Stimulated activated CD8-positive, alpha-beta memory T cell treated with anti-CD3 and anti-CD28 coated beads, Interleukin-4, amount 100 ng/mL, for 4 hours (primary cell): ENCODE measurements at places on chromosomes 16 and 17.

DNA sequence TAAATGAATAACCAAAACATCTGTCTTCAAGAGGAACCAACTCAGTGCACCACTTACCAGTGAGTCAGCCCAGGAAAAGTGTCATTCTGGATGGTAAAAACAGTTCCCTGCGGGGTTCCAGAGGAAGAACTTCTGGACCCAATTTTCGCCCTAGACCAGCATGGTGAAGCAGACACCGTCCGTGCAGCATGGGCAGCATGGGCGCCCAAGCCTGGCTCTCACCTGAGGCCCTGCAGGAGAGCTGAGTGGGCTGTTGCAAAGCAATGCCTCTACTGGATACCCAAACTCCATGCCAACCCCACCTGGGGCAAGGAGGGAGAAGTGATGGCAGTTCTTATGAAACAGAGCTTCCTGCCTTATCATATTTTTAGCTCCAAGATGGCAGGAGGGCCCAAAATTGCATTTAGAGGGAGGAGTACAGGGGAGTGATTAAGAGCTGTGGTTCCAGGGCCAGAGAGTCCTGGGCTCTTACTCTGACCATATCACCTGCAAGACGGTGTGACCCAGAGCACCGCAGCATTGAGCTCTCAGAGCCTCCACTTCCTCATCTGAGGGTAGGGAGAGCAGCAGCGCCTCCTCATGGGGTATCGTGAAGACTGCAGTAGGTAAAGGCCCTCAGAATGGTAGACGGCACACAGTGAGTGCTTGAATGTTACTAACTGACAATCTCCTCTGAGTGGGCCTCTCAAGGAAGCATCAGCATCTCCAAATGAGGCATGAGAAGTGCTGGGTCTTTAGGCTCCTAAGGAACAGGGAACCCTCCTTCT, 16.6 kb upstream of the INPP5K start:
- peak; percentile 4 for DNase-seq

GRCh38 chr16:83447560-83447959, 360.2 kb upstream of the HSBP1 start:
- no peak for DNase-seq

DNA sequence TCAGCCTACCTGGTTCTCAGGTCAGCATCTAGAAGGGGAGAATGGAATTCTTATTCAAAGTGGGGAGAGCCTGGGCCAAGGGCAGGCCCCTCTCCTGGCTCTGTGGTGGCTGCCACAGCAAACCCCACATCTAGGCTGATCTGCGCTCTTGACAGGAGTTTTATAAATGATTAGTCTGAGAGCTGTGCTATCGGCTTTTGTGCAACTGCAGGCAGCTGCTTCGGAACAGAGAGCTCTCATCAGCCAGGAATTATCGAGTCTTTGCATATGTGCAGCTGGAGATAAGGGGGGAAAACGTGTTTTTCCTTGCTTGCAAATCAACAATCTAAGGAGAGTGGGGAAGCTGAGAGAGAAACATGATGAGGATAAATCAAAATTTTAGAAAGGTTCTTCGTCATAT, 91.7 kb downstream of the HS3ST3A1 start:
- no peak for DNase-seq

- no peak for DNase-seq
Observed at GRCh38 chr16:65071433-65072311, 50.2 kb downstream of the CDH11 start.

DNA sequence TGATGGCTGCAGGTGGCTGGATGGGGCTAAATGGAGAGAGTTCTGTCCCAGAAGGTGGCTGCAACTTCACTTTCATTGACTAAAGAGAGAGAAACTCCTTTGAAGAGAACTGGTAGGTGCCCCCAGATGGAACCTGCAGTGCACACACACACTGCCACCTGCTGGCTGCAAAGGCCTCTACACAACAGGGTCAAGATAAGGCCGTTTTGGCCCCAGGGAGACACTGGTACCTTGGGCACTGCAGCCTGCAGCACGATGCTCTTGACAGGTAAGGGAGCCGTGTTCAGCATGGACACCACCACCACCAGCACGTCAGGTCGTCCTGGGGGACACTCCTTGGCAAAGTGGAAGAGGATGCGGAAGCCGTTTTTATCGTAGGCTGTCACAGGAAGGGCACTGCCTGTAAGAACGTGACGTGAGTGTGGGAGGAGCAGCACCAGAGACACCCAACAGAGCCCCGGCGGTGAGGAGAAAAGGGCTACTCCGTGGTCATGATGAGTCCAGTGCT, 22.7 kb downstream of the GGA3 start:
- no peak for DNase-seq

DNA sequence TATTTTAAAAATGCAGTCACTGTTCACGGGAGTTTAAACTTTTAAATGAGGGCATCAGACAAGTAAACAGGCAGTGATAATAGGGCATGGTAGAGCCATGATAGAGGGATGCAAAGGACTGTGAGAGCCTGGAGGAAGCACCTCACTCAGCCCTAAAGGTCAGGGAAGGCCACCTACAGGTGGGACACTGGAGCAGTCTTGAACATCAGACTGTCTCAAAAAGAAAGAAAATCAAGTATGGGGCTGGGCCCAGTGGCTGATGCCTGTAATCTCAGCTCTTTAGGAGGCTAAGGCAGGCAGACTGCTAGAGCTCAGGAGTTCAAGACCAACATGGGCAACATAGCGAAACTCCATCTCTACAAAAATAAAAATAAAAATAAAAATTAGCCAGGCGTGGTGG, 31.0 kb upstream of the DHRS7B start:
- no peak for DNase-seq

DNA sequence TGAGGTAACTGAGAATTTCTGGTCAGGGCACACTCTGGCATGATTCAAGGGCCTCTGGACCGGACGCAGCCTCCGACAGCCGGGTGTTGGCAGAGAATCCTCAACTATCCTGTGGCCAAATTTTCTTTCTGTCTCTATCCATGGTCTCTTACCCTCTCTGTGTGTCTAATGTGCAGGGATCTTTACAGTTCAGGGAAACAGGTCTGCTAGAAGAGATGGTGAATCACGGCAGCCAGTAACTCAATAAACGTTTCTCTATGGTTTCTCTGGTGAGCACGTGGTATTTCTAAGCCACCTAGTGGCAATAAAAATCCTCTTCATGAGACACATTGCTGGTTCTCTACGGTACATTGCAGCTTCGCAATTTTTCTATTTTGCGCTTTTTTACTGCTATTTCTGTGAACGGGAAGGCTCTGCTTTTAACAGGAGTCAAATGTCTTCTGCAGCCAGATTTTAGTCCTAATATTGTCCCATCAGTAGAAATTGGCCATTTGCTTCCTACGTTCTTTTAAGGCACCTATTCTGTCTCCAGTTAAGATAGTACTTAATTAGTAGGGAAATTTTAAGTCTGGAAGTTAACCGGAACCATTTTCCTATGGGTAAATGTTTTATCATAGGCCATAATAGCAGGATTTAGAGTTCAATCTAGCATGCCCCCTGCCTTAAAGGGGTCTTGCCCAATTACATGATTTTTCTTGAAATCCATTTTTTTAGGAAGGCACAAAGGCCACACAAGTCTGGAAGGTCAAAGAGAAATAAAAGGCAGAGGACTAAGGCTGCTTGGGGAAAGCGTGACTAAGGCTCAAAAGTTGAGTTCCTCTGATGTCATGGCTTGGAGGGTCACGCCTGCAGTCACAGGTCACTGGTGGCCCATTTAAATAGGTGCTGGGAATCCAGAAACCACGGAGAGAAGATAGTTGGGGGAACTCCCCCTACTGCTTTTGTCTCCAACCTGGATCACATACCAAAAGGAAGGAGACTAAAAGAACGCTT, 31.5 kb downstream of the QPRT start:
- no peak for DNase-seq

GRCh38 chr17:39009581-39010001, 42.4 kb upstream of the FBXO47 start:
- no peak for DNase-seq

- DNase-seq = no peak
Observed at GRCh38 chr16:4179763-4180260, 62.1 kb downstream of the SRL start.

- no peak for DNase-seq
Observed at GRCh38 chr16:23564575-23565363, 7.2 kb downstream of the UBFD1 start.
